ENCODE measurements at places on chromosomes 7 and 10.

GRCh38 chr10:16799621-16800020 is 17.6 kb downstream of the RSU1 start:
- DNase-seq: no peak

DNA sequence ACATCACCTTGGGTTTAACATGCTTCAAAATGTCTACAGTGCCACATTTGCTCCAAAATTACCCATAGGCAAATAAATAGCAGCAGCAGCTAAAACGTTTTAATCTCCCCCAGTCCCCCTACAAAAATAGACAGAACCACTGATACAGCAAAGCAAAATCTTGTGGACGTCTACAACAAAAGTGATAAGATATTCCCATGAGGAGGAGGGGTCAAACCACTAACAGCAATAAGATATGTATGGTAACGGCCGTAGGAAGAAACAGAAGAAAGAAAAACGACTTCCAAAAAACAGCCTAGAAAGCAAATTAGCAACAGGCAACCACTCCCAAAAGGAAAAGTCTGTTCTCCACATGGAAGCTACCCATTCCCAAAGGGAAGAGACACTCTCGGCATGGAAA is 34.5 kb upstream of the ST8SIA6 start:
- no peak for DNase-seq

- DNase-seq: peak; percentile 27
Observed at GRCh38 chr10:43211030-43211429, 55.8 kb downstream of the RASGEF1A start.

- no peak for DNase-seq
Observed at GRCh38 chr7:142110638-142111037, 880 bp upstream of the MGAM2 start.

GRCh38 chr7:155734445-155734809 is 77.8 kb downstream of the SHH start:
- DNase-seq: no peak

GRCh38 chr10:93512565-93512964 is 16.2 kb downstream of the CEP55 start:
- DNase-seq: no peak

- no peak for DNase-seq
Observed at GRCh38 chr7:128284102-128284501, 43.0 kb downstream of the LEP start.

- DNase-seq: no peak
Observed at GRCh38 chr7:69342154-69342884, 256.0 kb upstream of the AUTS2 start.

DNA sequence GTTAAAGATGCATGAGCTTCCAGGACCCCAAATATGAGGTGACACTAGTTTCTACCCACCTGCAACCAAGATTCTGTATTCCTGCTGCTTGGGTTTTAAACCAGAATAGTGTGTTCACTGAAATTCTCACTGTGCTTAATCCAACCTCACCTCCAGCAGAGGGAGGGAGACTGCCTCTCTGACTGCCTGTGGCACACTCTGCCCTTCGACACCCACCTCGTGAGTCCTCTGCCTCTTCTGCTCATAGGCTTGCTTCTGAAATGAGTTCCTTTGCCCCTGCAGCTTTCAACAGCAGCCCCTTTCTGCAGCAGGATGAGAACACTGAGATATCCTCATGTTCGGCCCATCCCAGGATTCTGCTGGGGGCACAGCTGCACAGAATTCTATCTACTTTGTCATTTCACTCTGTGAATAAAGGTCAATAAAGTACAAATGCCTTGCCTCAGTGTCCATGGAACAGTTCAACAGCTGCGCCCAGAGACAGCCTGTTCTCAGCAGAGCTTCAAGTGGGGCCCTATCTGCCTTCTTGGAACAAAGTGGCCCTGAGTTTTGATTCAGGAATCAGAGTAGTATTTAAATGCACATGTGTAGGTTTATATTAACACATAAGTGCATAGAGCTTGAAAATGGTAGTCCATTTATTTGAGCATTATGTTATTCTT is 632.5 kb downstream of the TNS3 start:
- DNase-seq: no peak

All from lower lobe of right lung (tissue), 2 donors.